LHCN-M2 (cell line): ENCODE measurements at places on chromosomes 1 and 21.
A peak's percentile ranks its signal among the peaks of the same experiment; 100 is the strongest.

DNA sequence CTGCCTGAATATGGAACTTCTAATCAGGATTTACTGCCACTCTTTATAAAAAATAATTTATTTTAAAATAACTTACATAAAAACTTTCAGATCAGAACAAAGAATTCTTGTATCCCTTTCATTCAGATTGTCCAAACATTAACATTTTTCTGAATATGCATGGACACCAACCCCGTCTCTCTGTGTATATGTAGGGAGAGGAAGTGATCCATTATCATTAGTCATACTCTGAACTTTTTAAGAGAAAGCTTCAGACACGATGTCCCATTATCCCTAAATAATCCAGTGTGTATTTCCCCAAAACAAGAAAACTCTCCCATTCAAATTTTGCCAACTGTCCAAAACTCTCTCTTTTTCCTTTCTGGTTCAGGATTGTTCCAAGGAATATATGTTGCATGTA is 122.3 kb upstream of the CXADR start:
- DNase-seq = no peak

DNA sequence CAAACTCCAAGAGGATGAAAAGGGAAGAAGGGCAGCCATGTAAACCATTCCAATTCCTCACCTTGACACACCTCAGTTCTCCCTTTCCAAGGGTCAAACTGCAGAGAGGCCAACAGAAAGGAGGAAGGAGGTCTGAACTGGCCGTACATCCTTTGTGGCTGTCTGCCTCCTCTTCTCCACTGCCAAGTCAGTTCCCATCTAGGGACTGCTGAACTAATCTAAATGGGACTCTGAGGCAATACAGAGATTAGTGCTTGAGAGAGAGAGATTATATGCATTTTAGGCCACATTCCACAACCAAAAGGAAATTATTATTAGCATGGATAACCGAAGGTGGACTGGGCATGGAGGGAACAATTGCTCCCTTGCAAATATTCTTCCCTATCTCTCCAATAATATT is 2.7 kb downstream of the ARHGEF11 start:
- no peak for DNase-seq

DNA sequence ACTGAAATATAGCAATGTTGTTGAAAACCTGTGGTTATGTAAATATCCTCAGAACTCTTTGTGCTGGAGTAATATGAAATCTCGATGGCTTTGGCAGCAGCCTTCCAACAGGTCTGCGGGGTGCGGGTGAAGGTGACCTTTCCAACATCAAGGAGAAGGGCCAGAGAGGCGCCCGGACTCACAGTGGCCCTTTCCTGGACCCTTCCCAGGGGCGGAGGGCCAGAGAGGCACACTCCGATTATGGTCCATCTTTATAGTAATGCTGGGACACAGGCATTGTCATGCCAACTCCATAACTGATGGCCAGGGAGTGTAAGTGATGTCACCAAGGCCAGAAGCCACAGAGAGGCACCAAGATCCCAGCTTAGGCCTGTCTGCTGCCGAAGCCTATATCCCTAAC is 18.1 kb downstream of the SLC37A1 start:
- DNase-seq = no peak

GRCh38 chr1:902802-903201 is 20.9 kb upstream of the SAMD11 start:
- DNase-seq = no peak

DNA sequence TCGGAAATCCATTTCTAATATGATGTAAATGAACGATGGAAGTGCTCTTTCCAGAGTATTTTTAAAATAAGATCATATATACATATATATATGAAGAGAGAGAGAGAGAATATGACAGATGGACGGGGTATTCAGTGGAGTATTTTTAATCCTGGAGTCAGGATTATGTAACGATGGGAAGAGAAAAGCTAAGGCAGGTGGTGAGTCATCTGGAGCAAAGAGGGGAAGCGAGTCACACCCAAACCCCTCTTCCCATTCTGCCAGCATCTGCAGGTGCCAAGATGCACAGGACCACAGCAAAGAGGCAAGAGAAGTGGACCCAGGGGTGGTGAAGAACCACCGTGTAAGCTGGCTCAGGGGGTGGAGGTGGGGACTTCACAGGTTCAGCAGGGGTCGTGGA is 102.7 kb upstream of the GRIK3 start:
- no peak for DNase-seq

DNA sequence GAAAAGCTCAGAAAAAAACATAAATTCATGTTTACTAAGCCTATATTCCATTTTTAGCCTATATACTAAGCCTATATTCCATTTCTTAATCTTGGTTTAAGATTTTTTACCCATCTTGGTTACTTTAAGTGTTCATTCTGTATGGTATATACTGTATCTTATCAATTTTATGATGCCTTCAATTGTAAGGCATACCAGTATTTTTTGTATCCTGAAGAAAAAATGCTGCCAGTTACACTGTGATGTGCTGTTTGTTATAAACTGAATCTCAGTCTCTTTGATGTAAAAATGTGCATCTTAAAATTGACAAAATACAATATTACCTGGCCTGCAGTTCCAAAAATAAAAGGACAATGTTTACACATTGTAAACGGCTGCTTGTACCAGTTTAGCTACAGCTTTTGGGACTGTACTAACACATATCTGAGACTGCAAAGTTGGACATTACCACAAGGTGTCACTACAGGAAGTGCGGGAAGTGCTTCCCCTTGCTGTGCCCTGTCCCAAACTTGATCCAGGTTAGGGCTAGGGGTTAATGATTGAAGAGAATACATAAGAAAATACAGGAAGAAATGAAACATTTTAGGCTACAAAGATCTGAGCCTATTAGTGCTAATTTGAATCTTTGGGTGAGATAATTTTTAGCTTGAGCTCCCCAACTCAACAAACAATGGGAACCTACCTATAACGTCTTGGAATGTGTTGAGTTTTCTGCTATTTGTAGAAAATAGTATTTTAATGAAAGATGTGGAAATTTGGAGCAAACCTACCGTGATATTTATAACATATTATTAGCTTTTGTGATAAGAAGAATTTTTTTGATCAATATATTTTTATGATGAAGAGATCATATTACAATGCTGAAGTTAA is 108.9 kb downstream of the LBR start:
- DNase-seq = peak; percentile 63
